RPMI7951 (cell line): ENCODE measurements at places on chromosomes 3 and 15. TPM values are rescaled to one million over a fixed set of nuclear protein-coding genes. Genes with fewer than 3 reads are reported as not detected.

ASB14 gene
- total RNA-seq: not detected in 2 replicates

IL16 gene
- 0.96 and 1.4 TPM in 2 replicates for total RNA-seq

NUDT16 gene
- 10.1 and 14.2 TPM in 2 replicates for total RNA-seq

CYP8B1 gene
- total RNA-seq: not detected in 2 replicates

VGLL3 gene
- total RNA-seq: 10.4 and 19.8 TPM in 2 replicates

ZBTB47 gene
- total RNA-seq: 8.8 and 13.5 TPM in 2 replicates

DNA sequence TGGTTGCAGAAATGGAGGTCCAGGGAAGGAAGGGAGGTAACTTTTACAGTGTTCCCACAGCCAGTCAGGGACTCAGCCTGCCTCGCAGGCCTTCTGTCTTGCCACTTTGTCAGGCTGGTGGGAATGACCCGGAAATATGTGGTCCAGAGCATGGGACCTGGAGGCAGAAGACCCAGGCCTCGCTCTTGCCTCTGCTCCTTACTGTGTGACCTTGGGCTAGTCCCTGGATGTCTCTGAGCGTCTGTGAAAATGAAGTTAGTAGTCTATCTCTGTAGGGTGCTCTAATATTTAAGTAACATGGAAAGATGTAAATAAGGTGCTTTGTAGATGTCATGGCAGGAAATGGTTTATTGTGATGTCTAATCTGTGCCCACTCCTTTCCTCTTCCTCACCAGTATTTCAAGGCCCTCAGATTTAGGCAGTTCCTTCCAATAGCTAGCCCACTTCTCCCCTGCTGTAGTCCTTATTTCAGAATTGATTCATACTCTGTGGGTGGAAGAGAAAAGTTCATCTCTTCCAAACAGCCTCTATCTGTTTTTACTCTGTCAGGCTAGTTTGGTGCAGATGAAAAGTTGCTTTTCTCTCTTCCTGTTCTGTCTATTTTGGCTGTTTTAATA, 9.1 kb downstream of the CORO2B start:
- no peak for DNase-seq

DNA sequence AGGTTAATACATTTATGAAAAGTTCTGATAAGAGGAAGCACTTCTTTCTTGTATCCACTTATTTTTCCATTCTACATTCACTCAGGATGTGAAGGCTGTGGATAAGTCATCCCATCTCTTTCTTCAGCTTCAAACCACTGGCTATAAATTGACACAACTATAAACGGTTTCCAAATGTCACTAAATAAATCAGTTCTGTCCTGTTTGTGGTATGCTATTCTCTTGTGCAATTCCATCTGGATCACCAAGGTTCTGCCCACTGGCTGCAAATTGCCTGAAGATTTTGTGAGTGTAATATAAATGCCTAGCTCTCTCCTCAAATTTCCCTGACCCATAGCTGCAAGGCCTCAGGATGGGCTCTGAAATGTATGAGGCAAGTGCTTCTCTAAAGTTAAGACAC, 7.1 kb upstream of the LMOD3 start:
- peak; percentile 7 for DNase-seq

- DNase-seq: peak; percentile 12
Measured at GRCh38 chr3:114122027-114122709, 56.7 kb downstream of the DRD3 start.

DNA sequence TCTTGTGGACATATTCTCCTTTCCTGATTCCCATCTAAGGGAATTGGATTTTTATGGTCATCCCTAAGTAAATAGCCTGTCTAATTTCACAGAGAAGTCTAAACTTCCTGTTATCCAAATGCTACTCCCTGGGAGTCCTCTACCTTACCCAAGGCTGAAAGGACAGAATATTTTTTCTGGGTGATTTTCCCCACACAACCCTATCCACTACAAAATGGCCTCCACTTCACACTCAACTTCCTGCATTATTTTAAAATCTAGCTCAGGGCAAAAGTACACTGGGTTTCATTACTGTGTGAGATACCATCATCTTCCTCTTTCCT, 77.5 kb upstream of the ABI3BP start:
- DNase-seq: no peak

- no peak for DNase-seq
Measured at GRCh38 chr3:153349108-153349499, 187.1 kb downstream of the RAP2B start.

GRCh38 chr3:181555681-181556080, 156.0 kb upstream of the SOX2 start:
- DNase-seq: no peak

GRCh38 chr3:134576426-134576825, 74.4 kb downstream of the KY start:
- DNase-seq: no peak

- peak; percentile 19 for DNase-seq
Measured at GRCh38 chr3:101813817-101814440, 34.9 kb downstream of the NXPE3 start.

DNA sequence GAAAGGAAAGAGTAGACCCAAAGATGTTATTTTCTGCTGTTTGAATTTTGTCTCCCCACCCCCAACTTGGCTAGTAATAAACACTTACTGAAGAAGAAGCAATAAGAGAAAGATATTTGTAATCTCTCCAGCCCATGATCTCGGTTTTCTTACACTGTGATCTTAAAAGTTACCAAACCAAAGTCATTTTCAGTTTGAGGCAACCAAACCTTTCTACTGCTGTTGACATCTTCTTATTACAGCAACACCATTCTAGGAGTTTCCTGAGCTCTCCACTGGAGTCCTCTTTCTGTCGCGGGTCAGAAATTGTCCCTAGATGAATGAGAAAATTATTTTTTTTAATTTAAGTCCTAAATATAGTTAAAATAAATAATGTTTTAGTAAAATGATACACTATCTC, 21.6 kb downstream of the CLDN18 start:
- no peak for DNase-seq

DNA sequence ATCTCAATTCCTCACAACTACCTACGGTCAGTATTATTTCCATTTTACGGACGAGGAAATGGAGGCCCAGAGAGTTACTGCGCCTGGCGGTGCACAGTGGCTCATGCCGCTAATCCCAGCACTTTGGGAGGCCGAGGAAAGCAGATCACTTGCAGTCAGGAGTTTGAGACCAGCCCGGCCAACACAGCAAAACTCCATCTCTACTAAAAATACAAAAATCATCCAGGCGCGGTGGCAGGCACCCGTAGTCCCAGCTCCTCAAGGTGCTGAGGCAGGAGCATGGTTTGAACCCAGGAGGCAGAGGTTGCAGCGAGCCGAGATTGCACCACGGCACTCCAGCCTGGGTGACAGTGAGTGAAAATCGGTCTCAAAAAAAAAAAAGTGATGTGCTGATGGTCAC, 187.3 kb downstream of the XXYLT1 start:
- no peak for DNase-seq

DNA sequence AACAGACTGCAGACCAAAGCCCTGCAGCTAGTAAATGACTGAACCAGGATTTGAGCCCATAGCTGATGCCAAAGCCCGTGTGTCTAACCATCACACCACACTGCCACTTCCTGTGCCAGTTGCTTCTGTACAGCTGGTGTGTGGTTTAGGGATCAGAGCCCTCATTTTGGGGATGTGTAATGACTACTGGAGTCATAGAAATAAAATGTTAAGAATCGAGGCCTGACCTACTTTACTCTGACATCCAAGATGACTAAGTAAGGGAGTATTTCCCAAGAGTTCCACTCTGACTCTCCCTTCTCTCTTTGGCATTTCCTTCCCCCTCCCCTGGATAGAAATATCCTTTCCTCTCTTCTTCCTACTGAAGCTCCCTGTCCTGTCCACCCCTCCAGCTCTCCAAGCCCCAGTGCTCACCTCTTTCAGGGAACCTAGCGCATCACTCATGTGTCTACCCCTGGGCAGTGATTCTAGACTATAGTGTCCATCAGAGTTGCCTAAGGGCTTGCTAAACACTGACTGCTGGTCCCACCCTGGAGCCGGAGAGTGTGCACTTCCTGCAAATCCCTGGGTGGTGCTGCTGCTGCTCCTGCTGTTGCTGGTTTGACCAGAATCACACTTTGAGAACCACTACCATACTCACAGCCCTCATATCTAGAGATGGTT, 53.8 kb downstream of the MGLL start:
- peak; percentile 99 for DNase-seq

- no peak for DNase-seq
Measured at GRCh38 chr3:133836497-133837158, 31.0 kb downstream of the SRPRB start.

DNA sequence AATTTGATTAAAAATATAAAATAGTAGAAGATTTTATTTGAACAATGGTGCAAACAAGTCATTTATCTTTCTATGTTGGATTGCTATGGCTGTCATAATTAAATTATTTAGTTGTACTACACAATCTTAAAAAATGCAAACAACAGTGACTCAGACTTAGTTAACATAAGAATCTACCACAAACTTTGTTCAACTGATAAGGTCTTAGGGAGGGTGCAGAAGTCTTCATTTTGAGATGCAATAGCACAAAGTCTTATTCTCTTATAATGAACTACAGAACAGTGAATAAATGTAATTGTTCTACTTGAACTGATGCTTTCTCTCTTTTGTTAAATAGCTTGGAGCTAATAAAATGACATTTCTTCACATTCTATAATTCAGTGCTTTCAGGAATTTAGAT, 482.8 kb upstream of the NAALADL2 start:
- DNase-seq: no peak
